CD4-positive, alpha-beta T cell treated with Interleukin-4 for 4 hours (primary cell): ENCODE measurements at places on chromosomes 5 and 9.

GRCh38 chr9:32010322-32010721 is 374.1 kb upstream of the ACO1 start:
- no peak for DNase-seq

- no peak for DNase-seq
Observed at GRCh38 chr5:10465726-10466125, 24.0 kb downstream of the ROPN1L start.

DNA sequence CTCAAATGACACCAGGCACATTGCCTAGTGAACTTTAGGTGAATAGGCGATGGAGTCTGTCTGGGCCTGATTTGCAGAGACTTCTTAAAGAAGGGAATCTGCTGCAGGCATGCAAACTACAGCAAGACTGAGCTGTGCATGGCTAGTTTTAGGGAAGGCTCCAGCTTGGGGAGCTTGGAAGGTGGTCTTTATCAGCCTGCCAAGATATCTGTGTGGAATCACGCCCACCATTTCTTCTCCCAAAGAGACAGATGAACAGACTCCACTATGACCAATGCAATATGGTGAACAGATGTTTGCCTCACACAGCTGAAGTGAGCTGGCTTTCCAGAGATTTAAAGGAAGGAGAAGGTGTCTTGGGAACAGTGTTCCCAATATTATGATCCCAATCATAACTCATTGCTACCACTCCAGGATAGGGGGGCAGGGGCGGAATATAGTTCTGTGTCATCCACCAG is 129.0 kb upstream of the HMHB1 start:
- no peak for DNase-seq

DNA sequence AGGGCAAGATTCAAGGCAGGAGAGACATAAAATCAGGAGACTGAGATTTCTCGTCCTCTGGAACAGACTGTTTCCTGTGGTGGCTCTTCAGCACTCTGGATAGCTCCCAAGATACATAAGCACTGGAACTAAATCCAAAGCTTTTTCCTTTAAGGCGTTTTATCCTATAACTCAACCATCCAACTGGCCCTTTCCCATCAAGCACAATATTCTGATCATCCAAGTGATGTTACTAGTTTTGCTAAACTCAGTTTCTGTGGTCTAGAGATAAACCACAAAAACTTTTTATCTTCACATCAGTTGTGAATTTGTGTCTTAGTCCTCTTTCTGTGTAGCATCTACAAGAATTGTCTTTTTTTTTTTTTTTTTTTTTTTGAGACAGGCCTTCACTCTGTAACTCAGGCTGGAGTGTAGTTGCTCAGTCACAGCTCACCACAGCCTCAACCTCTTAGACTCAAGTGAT is 299.4 kb downstream of the COX7C start:
- DNase-seq = peak; percentile 11

DNA sequence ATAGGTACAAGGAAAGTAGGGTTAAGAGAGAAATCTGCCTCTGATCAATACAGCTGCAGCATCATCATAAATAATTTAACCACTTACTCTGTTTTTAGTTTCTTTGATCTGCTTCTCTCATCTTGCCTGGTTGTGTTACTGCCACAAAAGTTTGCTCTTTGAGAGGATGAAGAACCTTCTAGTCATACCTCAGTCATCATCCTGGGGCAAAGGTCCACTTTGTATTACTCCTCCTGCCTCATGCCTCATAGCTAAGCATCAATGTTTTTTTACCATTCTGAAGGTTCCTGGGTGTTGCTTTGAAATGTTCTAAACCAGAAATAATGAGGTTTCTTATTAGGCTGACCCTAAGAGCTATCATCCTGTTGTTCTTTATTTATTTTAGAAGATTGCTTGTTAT is 17.1 kb upstream of the TRIM36 start:
- DNase-seq = no peak

DNA sequence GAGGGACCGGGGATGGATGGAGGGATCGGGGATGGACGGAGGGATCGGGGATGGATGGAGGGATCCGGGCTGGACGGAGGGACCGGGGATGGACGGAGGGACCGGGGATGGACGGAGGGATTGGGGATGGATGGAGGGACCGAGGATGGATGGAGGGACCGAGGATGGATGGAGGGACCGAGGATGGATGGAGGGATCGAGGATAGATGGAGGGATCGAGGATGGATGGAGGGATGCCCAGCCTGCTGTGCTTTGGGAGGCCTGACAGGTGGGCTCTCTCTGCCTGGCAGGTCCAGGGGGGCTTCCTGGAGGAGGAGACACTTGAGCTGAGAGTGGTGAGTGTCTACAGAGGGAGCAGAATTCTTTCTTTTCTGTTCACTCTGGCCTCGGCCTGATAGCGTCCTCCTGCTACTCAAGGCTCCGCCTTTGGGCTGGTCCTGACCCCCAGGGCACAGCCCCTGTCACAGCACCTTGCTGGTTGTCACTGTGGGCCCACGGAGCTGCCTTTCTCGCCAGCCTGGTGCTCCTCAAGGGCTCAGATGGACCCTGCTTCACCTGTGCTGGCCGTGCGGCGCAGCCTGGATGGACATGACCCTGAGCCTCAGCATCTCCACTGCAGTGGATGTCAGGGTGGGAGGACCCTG is 42.2 kb upstream of the RNF130 start:
- no peak for DNase-seq

DNA sequence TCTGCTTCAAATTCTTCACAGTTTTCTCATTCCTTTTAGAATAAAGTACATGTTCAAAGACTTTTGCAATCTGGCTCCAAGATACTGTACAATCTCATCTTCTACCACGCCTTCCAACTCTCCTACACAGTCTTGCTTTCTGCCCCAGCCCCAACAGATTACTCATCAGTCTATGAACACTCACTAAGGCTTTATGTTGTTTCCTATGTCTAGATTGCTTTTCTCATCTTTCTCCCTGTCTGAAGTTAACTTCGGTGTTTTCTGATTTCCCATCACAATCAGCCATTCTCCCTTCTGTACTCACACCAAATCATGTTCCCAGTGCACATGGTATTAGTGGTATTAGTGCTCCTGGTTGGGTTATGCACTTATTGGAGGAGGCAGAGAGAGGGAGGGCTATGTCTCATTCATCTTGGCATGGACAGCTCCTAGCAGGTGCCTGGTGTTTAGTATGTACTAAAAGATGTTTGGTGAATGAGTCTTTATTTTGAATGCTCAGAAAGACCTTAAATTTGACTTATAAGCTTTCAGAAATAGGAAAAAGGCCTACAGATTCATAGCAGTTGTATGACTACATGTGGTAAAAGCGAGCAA is 44.0 kb upstream of the ZNF608 start:
- DNase-seq = no peak

GRCh38 chr5:107092695-107093094 is 578.0 kb downstream of the EFNA5 start:
- no peak for DNase-seq

- no peak for DNase-seq
Observed at GRCh38 chr9:120947222-120947621, 20.6 kb upstream of the TRAF1 start.

GRCh38 chr5:92780057-92780456 is 801.0 kb downstream of the NR2F1-AS1 start:
- no peak for DNase-seq

GRCh38 chr9:4615778-4616177 is 46.3 kb upstream of the PLPP6 start:
- DNase-seq = no peak

- DNase-seq = no peak
Observed at GRCh38 chr9:90189306-90189705, 453.3 kb downstream of the DIRAS2 start.

- DNase-seq = no peak
Observed at GRCh38 chr9:86500667-86501435, 146.6 kb upstream of the TUT7 start.

DNA sequence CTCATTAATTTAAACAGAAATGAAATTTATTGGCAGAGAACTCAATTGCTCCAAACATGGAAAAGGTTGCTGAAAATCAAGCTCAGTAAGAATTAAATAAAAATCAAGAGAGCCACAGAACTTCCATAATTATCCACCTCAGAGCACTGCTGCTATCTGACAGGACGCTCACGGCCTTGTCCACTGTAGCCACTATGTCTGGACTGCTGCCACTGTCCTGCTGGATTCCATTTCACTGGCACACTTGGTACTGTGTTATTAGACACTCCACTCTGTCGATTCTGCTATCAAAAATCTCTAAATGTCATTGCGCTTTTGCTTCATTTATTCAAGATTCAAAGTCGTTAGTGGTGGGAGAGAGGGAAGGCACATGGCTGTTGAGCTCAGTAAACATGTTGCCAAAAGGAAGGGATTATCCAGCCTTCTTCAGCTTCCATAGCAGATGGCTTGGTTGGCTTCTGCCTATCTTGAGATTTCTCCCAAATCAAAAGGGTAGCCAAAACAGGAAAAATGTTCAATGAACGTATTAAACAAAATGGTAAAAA is 815.0 kb downstream of the CDH18 start:
- DNase-seq = no peak

DNA sequence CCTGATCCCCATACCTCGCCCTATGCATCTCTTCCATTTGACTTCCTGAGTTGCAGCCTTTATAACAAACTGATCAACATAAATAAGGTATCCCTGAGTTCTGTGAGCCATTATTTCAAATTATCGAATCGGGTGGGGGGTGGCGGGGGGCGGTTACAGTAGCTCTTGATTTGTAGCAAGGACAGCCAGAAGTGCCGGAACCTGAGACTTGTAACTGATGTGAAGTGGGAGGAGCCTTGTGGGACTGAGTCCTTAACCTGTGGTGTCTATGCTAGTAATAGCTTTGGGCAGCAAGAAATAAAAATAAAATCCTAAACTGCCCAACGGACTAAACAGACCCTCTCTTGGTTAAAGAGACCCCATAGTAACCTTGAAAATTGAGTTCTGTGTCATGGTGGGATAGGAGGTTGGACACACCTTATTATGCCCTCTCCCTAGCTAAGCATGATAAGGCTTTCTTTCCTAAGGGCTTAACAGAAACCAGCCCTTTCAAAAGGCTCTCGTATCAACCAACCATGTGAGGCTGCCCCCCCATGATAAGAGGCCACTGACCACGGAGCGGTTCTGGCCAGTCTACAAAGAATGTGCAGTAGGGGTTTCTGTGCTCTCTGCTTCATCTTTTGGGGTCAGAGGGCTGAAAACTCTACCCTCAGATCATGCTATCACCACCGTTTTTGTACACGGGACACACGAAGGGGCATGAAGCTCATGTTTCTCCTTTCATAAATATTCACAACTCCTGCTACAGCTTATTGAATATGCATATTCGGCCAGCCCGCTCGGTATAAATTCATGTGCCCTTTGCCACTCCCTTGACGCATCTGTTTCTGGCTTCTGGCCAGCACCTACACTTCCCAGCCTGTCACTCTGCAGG is 39.5 kb upstream of the IQGAP2 start:
- DNase-seq = no peak

GRCh38 chr9:121358751-121359150 is 11.3 kb downstream of the STOM start:
- no peak for DNase-seq

- DNase-seq = no peak
Observed at GRCh38 chr5:93510626-93511380, 70.2 kb downstream of the NR2F1-AS1 start.

DNA sequence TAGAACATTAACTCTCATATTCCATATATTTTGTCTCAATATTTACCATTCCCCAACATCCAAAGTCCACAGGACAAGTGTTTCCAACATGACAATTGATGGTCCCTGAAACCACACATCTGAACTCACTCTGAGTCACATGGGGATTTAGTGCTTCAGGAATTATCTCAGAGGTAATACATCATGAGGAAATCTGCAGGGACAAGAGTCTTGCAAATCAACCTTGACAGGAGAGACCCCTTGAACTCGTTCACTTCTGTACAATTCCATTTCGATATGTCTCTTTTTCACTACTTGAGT is 119.7 kb upstream of the ABCA1 start:
- DNase-seq = no peak

DNA sequence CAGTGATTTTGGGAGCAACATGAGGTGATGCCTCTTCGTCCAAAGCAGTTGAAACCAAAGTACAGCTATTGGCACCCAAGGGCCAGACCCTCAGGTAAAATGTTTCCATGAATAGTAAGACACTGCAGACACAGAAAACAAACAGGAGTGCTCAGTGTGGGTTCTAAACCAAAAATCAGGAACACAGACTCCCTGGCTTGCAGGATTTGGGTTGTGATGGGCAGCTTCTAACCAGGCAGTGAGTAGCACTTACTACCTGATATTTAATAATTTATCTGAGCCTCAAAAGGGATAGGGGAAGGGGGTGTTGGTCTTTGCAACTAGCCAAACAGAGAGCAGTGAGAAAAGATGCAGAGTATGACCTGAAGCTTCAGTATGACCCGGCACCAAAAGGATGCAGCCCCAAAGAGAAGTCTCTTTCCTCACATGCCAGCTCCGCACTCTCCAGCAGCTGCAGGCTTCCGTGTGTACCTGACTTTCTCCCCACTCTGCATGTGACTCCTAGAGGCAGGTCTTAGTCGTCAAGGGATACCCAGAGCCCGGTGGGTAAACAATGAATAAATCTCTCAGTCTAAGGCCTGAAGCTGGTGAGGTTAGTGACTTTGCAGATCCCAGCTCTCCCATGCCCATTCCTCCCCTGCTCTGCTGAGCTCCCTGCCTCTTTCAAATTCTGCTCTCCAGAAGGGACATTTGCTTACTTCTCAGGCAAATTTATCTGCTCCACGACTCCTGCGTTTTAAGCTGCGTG is 105.4 kb upstream of the SPOCK1 start:
- no peak for DNase-seq

DNA sequence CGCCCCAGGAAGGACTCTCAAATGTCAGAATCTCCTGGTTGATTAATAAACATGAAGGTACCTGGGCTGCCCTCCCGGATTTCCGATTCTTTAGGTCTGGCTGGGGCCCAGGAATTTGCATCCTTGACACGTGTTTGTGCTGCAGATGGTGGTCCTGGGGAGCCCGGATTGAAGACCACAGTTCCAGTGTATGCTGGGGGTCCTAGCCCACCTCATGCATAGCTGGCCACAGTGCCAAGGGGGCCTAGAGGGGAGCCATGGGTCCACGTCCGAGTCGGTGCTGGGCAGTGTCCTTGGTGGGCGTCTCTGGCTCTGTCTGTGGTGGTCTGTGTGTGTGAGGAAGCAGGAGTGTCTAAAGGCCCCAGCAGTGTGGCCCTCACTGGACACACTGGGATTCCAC is 3.2 kb downstream of the NCS1 start:
- no peak for DNase-seq

DNA sequence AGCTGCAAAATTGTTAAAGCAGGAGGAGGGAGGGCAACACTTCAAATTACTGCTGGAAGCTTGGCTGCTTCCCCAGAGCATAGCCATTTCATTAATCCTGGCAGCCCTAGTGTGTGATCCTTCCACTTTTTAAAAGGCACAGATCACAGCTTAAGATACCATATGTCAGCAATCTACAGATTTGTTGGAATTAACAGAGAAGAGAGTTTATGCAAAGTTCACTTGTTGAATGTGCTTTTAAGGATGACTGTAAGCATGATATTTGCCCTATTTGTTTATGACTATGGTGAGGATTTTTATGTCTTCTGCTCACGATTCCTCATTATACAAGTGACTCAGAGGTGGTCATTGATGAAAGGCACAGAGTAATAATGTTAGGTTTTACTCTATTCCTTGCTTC is 156.0 kb upstream of the CDKN2B start:
- DNase-seq = no peak
